Effector CD4-positive, alpha-beta T cell (primary cell): ENCODE measurements at places on chromosomes 2 and 18.

GRCh38 chr18:47254341-47254939 lies 3.0 kb upstream of the SKOR2 start:
- DNase-seq = no peak

- no peak for DNase-seq
These were observed 144.9 kb downstream of the SEPTIN10 start for GRCh38 chr2:109468893-109469292.

- no peak for DNase-seq
These were observed 641.7 kb downstream of the NR4A2 start for GRCh38 chr2:155690785-155691184.

DNA sequence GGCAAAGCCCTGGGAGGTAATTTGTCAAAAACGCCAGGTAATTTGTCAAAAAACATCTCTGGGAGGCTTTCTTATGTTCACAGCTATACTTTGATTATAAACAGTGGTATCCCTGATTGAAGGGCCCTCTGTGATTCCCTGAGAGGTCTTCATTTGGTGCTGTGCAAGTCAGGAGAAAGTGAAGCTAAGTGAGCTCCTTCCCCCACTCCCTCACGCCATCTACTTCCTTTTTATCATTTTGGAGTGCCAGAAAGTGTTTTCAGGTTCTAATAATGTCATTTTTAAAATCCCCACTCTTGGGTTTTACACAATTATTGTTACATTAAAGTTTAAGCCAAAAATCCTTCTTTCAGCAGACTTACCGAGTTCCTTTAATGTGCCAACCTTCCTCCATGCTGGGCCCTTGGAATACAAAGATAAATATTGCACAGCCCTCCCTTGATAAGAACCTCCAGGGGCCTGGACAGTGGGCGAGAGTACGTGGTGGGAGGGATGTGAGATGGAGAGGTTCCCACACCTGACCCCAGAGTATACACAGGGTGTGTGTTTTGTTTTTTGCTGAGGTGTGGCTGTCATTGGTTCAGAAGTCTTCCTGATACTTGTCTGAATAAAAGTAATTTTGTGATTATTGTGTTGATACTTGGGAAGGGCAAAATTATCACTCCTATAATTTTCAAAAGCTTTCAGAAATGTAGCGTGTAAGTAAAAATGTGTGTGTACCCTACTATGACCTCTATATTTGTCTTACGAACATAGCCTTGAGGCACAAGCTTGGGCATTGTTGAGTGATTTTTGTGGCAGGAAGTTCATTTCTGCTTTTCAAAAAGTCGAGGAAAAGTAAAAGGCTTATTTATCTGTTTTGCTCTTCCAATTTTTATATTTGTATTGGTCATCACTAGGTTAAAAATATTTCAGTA lies 8.2 kb downstream of the MAPRE2 start:
- no peak for DNase-seq

- no peak for DNase-seq
These were observed 767.9 kb upstream of the ID2 start for GRCh38 chr2:7913974-7914373.

- DNase-seq = no peak
These were observed 317.2 kb upstream of the CDH2 start for GRCh38 chr18:28494151-28494550.
